ENCODE measurements at places on chromosomes 1 and 21. TPM values are rescaled to one million over a fixed set of nuclear protein-coding genes. Genes with fewer than 3 reads are reported as not detected.

GRCh38 chr1:59071289-59071688 lies 225.6 kb upstream of the FGGY start:
- no peak for ATAC-seq

GRCh38 chr1:47183308-47184089 lies 6.3 kb downstream of the PDZK1IP1 start:
- no peak for ATAC-seq

- ATAC-seq = no peak
Measured at GRCh38 chr1:53378932-53379661, 51.2 kb upstream of the LRP8 start.

- ATAC-seq = no peak
Measured at GRCh38 chr21:36494557-36494956, 14.6 kb upstream of the CLDN14 start.

Gene CD84
- total RNA-seq = 0.50 TPM

Gene PRSS38
- total RNA-seq = not detected

Gene SERPINC1
- not detected for total RNA-seq

Gene ANXA9
- 1.9 TPM for total RNA-seq
